ENCODE measurements at places on chromosomes 13 and 19.

GRCh38 chr19:30254158-30254557, 118.0 kb upstream of the ZNF536 start:
- no peak for DNase-seq

DNA sequence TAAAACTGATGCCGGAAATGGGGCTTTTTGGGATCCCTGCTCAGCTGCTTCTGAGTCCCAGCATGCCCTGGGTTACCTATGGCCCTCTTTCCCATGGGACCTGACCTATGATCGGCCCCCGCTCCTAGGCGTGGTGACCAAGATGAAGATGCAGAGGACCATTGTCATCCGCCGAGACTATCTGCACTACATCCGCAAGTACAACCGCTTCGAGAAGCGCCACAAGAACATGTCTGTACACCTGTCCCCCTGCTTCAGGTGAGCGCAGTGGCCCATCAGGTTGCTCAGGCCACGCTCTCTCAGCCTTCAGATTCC, 1.5 kb downstream of the RPS11 start:
- no peak for DNase-seq

GRCh38 chr19:43465468-43466120, at the start of gene LYPD3:
Gene LYPD3 (minus strand): TSS chr19:43465608. CDS start chr19:43465571, 37 bp downstream.
- DNase-seq, result no peak

DNA sequence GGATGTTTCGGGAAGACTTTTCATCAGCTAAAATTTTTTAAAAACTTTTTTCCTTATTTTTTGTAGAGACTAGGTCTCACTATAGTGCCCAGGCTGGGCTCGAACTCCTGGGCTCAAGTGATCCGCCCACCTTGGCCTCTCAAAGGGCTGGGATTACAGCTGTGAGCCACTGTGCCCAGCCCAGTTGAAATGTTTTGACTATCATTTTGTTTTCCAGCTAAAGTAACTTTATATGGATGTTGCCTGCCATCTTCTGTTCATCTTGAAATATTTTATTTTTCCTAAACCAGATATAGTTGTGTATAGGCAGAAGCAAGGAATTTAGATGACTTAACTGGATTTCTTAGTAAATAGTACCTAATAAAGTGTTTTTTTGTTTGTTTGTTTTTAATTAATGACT, 7.0 kb downstream of the CAB39L start:
- no peak for DNase-seq

DNA sequence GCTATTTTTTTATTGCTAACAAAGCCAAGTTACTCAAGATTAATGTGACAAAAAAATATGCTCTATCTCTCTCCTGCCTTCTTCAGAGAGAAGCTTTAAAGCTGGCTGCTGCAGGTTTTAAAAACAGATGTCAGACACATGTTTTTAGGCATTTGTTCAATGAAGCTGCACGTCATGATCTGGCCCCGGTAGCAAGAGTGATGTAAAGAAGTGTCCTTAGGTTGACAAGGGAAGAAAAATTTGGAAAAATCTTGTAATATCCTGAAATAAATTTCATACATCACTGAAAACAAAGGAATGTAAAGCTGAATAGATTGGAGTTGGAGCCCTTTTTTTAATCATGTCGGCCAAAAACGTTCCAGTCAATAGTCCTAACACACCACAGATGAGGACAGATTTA, 531.4 kb upstream of the NBEA start:
- DNase-seq, result no peak

DNA sequence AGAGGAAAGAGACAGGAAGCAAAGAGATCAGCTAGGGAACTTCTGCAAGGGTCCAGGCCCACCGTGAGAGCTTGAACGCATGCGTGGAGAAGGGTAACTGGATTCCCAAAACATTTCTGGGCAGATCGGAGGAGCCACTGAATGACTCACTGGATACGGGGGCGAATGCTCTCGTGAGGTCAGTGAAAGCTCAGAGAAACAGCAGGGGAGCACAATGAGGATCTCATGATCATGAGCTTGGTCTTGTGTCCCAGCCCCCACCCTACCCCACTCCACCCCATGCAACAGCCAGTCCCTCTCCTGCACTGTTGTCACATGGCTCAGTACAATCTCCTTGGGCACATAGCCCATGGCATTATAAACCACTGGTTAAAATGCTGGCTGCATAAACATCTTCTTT, 40.6 kb downstream of the DCLK1 start:
- no peak for DNase-seq

GRCh38 chr19:44986389-44986788, 14.9 kb upstream of the RELB start:
- no peak for DNase-seq

GRCh38 chr13:93437081-93437480, 210.5 kb downstream of the GPC6 start:
- DNase-seq, result no peak

DNA sequence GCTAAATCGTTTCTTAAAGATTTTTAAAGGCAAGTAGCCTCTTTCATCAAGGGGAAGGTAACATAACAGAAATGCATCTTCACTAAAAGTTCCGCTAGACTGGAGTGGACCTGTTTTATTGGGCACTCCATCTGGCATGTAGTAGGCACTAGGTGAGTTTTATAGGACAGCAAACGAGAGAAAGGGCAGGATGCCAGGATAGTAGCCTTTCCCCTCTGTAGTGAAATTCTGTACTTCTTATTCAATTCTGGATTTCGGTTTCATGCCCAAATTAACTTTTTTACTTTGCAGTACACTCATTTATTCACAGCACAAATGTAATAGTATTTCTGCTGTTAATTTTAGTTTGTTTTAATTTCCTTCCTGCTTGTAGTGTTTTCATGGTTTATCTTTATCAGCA, 45.2 kb downstream of the GPR180 start:
- no peak for DNase-seq

GRCh38 chr19:15829306-15829698, 13.8 kb upstream of the OR10H1 start:
- DNase-seq, result no peak

DNA sequence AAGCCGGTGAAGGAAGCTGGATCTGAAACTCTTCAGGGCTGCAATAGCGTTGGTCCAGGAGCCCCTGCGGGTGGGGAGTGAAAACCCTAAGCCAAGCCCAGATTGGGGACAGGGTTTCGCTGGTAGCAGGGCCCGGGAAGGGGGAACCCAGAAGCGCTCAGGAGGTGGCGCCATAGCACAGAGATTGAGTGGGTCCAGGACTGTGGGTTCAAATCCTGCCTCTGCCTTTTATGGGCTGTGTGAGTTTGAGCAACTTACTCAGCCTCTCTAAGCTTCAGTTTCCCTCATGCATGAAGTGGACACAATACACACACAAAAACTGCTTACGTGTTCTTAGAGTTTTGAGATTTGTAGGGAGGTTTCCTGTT, 8.3 kb upstream of the SYCN start:
- DNase-seq, result peak; percentile 27

GRCh38 chr19:51422053-51422448, 4.6 kb upstream of the SIGLEC10 start:
- DNase-seq, result peak; percentile 92

GRCh38 chr13:43243711-43244110, 220.3 kb downstream of the DNAJC15 start:
- no peak for DNase-seq

- DNase-seq, result no peak
These were observed 3.0 kb downstream of the ENOX1 start for GRCh38 chr13:43783820-43784219.

GRCh38 chr13:95814495-95814894, 137.6 kb downstream of the DNAJC3 start:
- no peak for DNase-seq

Measured in stimulated activated CD8-positive, alpha-beta memory T cell treated with anti-CD3 and anti-CD28 coated beads, Interleukin-7, amount 100 ng/mL, for 24 hours (primary cell).